ENCODE measurements at places on chromosomes 16 and 17.

GRCh38 chr17:33342025-33342424, 48.9 kb upstream of the ASIC2 start:
- no peak for DNase-seq

GRCh38 chr17:8861495-8862181, 5.8 kb downstream of the PIK3R6 start:
- DNase-seq: no peak

DNA sequence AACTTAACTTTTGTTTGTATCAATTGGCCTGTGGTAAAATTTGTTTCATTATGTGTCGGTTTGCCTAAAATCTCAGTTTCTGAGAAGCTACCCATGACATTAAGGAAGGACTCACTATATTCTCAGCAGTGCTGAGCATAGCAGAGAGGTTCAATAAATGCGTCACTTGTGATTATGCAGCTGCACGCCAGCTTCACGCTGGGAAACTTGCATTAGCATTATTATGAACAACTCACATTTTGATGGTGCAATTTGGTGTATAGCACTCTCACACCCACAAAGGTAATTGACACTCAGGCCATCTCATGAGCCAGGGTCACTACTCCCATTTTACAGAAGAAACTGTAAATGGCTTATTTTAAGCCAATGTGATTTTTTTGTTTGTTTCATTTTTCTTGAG, 80.6 kb upstream of the SALL1 start:
- DNase-seq: peak; percentile 47

GRCh38 chr17:7132511-7133094, 18.0 kb upstream of the ASGR2 start:
- DNase-seq: no peak

- DNase-seq: peak; percentile 79
Observed at GRCh38 chr17:82351713-82352488, 7.1 kb upstream of the TEX19 start.

GRCh38 chr17:51770027-51770759, 388.3 kb downstream of the CA10 start:
- DNase-seq: no peak

DNA sequence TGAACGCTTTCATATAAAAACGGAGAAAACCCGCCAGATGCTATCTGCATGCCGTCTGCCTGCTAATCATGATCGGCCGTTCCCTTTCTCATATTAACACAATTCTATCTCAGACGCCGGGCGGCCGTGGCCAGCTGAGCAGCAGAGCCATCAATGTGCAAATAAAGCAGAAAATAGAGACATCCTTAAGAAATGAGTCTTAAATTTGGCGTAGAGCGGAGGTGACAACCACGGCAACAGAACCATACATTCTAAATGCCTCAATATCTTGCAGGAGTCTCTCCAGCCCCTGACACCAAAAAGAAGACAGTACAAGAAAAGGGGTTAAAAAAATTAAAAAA, 2.7 kb upstream of the IRX5 start:
- no peak for DNase-seq

DNA sequence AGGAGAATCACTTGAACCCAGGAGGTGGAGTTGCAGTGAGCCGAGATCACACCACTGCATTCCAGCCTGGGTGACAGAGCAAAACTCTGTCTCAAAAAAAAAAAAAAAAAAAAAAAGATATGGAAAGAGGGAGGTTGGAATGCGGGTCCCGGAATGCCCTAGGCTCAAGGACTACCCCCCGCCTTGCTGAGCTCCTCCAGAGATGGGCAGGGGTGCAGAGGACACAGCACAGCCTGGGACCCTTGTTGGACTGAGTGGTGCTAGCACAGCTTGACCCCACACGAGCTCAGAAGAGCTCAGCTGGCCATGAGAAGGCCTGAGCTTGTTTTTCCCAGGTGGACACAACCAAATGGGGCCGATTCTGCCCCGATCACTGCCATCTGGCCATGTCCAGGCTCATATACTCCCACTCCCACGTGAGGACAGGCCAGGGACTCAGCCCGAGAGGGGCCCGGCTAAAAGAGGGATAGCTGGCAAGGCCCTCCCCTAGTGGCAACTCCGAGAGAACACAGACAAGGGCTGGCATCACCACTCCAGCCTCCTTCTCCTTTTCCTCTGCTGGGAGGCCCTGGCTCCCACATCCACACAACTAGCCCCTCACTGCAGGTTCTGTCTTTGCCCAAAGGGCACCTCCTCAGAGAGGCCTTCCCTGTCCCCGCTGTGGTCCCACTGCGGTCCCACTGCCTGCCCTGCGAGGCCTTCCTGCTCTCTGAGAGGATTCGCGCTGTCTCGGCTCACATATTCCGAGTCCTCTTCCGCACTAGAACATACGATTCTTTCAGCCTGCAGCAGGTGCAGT, 11.0 kb downstream of the SGCA start:
- DNase-seq: peak; percentile 37

GRCh38 chr17:73654241-73654640, 10.0 kb upstream of the SDK2 start:
- no peak for DNase-seq

DNA sequence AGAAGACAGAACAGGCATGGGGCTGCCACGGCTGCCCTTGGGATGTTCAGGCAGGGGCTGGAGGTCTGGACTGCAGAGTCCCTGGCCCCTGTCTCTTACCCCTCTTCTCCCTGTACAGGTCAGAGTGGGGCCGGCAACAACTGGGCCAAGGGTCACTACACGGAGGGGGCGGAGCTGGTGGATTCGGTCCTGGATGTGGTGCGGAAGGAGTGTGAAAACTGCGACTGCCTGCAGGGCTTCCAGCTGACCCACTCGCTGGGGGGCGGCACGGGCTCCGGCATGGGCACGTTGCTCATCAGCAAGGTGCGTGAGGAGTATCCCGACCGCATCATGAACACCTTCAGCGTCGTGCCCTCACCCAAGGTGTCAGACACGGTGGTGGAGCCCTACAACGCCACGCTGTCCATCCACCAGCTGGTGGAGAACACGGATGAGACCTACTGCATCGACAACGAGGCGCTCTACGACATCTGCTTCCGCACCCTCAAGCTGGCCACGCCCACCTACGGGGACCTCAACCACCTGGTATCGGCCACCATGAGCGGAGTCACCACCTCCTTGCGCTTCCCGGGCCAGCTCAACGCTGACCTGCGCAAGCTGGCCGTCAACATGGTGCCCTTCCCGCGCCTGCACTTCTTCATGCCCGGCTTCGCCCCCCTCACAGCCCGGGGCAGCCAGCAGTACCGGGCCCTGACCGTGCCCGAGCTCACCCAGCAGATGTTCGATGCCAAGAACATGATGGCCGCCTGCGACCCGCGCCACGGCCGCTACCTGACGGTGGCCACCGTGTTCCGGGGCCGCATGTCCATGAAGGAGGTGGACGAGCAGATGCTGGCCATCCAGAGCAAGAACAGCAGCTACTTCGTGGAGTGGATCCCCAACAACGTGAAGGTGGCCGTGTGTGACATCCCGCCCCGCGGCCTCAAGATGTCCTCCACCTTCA, 11.7 kb downstream of the TUBB3 start:
- DNase-seq: no peak

DNA sequence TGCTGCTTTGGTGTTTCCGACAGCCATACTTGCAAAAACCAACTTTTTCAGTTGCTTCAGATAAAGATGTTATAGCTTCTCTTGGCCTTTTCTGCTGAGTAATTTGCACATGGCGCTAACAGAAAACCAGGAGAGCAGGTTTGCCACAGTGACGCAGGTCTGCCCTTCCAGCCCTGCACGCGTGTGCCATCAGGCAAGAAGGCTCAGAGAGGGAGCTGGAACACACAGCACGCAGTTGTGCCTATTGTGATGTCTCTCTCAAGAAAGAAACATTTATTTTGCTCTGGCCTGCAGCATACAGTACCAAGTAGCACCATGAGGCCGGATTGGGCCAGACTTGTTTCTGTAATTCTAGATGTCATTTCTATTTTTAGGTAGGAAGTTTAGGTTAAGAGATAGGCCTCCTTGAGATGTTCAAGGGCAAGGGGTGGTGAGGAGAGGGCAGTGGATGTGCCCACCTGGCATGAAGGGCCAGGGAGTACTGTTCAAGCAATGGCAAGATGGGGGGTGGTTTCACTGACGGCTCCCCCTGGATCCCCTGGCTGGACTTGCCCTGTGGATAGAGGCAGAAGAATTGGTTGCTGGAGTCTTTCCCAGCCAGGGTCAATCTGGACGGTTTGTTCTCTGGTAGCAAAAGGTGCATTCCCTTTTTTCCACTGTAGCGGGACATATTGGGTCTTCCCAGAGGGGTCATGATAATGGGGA, 1.9 kb downstream of the CBX2 start:
- DNase-seq: no peak

- DNase-seq: no peak
Observed at GRCh38 chr16:66801320-66802105, at the start of gene TERB1. TERB1 (minus strand) TSS chr16:66801584; CDS start chr16:66796798, 4,786 bp downstream.

DNA sequence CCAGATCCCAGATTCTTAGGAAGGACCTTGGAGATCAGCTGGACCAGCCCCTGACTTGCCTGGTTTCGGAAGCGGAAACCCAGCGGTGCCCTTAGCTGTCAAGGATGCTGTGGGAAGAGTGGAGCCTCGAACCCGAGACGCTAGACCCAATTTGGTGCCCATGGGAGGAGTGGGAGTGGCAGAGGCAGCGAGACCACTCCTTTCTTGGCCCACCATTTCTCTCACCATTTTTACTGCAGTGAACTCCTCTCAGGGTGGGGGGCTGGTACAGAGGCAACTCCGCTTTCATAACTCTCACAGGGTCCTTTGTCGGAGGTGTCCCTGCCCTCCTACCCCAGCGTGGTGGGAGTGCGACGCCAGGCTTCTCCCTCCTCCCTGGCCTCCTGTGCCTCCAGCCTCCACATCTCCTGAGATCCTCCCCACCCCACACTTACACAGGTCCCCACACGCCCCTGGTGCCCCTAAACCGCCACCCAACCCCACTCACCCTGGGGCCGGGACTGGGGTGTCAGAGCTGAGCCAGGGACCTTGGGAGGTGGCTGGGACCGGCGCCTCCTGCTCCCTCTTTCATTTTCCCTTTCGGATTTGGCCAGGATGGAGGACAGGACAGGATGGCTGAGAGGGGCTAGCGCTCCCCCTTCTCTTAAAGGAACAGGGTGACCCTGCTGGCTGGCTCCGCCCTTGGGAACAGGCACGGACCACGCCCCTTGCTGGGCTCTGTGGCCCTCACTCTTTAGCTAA, at the start of gene GJD3:
Gene GJD3, minus strand, starts transcription at position 617 of the 741 bp plus-strand sequence. CDS start 922 bp downstream, outside the sequence.
- DNase-seq: no peak

GRCh38 chr16:69435977-69436820, 11.8 kb downstream of the CYB5B start:
- no peak for DNase-seq

- DNase-seq: peak; percentile 50
Observed at GRCh38 chr17:2076087-2076984, 21.4 kb downstream of the HIC1 start.

DNA sequence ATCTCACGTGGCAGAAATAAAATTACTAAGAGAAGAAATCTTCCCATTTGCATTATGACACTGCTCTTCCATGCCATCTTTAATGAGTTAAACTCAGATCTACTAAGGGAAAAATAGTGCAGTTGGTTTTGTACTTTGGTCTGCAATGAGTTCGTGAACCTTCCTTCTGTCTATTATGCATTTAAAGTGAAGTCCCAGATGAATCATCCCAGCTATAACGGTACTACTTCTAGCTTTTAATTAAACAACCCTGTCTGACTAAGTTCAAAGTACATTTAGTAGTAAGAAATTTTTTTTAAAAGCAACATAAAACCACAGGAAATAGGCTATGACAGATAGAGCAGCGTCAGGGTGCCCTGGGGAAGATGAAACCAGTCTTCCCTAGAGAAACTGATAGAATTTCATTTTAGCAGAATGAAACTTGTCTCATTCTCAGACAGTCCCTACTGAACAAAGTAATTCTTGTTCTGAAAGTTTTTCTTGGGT, 1.8 kb downstream of the TMIGD1 start:
- peak; percentile 17 for DNase-seq

DNA sequence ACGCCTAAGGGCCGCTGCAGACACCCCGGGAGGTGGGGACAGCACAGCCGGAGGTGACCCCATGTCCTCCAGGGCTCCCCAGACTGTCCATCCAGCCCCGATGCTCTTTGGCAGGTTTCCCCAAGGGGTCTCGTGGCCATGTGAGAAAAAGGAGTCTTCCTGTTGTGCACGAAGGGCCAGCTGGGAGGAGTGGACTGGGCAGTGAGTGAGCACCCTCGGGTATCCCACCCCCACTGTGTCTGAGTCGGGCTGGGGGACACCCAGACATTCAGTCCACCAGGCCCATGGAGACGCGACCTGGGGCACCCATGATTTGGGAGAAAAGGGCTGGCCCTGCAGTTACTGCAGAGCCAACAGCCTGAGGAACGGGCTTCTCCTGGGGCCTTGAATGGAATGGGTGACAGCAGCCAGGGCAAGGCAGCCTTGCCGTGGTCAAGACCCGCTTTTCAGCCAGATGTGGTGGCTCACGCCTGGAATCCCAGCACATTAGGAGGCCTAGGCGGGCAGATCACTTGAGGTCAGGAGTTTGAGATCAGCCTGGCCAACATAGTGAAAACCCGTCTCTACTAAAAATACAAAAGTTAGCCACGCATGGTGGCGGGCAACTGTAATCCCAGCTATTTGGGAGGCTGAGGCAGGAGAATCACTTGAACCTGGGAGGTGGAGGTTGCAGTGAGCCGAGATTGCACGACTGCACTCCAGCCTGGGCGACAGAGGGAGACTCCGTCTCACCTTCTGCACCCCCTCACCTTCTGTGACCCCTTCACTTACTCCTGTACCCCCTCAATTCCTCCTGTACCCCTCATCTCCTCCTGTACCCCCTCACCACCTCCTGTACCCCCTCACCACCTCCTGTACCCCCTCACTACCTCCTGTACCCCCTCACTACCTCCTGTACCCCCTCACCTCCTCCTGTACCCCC, 24.1 kb upstream of the CAPN15 start:
- DNase-seq: no peak

GRCh38 chr17:73874008-73874720, 229.9 kb upstream of the SDK2 start:
- no peak for DNase-seq

DNA sequence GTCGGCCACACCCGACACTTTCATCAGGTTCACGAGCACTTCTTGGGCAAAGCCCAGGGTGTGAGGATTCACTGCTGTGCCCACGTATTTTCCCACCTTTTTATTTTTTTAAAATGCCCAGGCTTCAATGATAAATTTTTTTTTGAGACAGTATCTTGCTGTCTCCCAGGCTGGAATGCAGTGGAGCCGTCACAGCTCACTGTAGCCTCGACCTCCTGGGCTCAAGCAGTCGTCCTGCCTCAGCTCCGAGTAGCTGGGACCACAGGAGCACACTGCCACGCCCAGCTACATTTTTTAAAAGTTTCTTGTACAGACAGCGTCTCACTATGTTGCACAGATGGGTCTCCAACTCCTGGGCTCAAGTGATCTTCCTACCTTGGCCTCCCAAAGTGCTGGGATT, 17.8 kb downstream of the UTS2R start:
- DNase-seq: no peak

- peak; percentile 34 for DNase-seq
Observed at GRCh38 chr17:79461041-79461440, 149.8 kb downstream of the RBFOX3 start.

- no peak for DNase-seq
Observed at GRCh38 chr17:42522798-42523278, 13.2 kb upstream of the NAGLU start.

GRCh38 chr16:27377666-27378485, 24.1 kb upstream of the IL21R start:
- DNase-seq: no peak

GRCh38 chr17:79833110-79833450, 6.2 kb downstream of the CBX4 start:
- DNase-seq: no peak
